ENCODE measurements at places on chromosomes 5 and 9.

GRCh38 chr5:10261065-10261464 lies 11.0 kb downstream of the CCT5 start:
- no peak for DNase-seq

GRCh38 chr9:79222483-79222882 lies 349.3 kb upstream of the TLE4 start:
- DNase-seq = no peak

- DNase-seq = no peak
Measured at GRCh38 chr5:92979716-92980115, 601.3 kb downstream of the NR2F1-AS1 start.

DNA sequence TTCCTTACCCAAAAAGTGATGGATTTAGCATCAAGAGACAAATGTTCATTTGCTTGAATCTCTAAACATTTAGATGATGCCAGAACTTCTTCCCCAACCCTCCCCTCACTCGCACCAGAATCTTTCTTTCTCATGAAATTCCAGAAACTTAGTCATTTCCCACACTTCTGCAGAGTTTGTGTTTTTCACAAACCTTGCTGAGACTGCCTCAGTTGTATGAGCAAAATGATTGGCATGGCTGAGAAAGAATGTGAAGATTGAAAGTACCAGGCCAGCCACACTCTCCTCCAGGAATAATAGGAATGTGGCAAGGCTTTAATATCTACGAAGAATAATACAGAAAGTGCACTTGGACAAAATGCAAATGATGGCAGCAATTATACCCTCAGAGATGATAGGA lies 428.3 kb upstream of the CDH6 start:
- no peak for DNase-seq

DNA sequence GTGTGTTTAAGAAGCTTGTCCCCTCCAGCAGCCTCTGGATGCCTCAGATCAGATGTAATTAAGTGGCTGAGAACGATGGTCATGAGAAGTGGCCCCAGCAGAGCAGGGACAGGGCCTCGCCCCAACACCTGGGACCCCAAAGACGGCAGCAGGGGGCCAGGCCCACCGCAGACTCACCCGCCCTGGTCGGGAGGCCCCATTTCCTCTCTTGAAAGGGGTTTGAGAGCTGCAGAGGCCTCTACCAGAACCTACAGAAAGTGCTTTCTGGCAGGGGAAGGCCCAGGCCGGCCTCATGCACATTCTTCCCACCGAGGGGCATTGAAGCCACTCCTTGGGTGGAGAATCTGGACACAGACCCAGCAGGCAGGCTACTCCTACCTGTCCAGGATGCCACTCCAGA lies 85.2 kb upstream of the FCN2 start:
- no peak for DNase-seq
